Iris pigment epithelial cell (primary cell): ENCODE measurements at places on chromosomes 2 and 18.

DNA sequence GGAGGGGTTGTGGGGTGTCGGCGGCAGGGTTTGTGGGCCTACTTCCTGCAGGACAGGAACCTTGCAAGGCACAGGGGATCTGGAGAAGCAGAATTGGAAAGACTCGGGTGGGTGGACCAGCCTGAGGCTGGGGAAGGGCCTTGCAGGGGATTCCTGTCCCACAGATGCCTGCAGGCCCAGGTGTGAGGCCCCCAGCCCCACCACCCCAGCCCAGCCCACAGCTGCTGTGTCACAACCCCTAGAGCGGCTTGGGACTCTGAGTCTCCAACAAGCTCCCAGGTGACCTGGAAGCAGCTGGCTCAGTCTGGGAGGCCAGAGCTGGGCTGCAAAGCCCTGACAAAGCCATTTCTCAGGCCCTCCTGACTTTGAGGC, 93.1 kb downstream of the ZFP36L2 start:
- DNase-seq = no peak

DNA sequence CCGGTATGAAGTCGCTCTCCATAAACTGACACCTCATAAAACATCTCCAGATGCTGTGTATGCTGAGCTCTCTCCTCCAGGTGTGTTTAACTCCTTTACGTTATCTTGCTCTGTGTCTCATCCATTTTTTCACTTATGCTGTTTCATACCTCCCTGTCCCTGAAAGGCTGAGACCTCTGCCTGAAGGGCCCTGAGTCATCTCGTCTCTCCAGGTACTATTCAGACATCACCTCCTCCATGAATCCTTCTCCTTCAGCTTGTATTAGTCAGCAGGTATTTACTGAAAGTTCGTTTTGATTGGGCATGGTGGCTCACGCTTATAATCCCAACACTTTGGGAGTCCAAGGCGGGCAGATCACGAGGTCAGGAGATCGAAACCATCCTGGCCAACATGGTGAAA, 244.5 kb upstream of the EPHA4 start:
- no peak for DNase-seq

DNA sequence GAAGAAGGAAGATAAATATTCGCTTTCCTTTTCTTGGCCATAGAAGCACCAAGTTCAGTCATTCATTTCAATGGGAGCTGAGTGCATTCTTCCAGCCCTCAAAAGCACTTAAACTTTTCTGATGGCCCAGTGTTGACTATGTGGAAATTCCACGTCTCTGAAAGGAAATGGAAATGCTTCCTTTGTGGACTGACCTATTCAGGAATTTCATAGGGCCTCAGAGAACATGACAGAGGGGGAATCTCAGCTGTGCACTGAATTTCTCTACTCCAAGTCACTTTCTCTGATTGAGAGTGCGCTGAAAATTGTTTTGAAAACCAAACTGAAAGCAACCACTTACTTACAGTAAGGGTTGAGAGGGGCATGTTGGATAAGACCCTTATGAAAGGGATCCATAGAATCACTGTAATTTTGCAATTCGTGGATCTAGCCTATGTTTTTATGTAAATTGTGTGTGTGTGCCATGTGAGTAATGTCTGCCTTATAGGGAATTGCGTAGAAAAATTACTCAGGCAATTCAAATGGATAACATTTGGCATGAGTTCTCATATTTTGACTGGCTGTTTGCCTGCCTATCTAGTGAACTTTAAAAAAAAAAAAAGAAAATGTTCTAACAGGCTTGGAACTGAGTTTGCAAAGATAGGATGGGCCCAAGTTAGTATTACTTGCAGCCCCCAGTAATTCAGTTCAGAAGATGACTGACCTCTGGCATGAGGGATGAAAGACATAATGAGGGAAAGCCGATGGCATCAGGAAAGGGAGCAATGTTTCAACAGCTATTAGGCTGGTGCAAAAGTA, 437.0 kb downstream of the PTPRM start:
- DNase-seq = peak; percentile 56

- DNase-seq = no peak
Measured at GRCh38 chr2:187617905-187618304, 63.7 kb upstream of the TFPI start.

- DNase-seq = no peak
Measured at GRCh38 chr18:74356959-74357358, 41.3 kb downstream of the C18orf63 start.

DNA sequence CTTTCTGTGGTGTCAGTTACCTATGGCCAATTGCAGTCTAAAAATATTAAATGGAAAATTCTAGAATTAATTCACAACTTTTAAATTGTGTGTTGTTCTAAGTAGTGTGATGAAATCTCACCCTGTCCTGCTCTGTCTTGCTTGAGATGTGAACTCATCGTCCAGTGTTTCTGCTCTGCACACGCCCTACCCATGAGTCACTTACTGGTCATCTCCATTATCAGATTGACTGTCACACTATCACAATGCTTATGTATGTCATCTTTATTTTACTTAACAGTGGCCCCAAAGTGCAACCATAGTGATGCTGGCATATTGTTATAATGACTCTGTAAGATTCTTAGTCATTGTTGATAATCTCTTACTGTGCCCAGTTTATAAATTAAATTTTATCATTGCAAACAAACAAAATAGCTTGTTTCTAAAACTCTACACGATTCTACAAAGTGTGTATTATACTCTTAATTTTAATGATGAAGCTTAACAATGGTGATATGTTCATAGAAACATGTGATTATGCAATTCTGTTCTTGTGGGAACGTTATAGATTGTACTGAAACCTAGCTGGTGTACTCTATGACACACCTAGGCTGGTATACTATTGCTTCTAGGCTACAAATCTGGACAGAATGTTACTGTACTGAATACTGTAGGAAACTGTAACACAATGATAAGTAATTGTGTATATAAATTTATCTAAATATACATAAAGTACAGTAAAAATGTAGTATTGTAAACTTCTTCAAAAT, 1086.8 kb upstream of the PIK3C3 start:
- peak; percentile 95 for DNase-seq

- no peak for DNase-seq
Measured at GRCh38 chr2:231929961-231930592, 3.9 kb upstream of the NPPC start.

DNA sequence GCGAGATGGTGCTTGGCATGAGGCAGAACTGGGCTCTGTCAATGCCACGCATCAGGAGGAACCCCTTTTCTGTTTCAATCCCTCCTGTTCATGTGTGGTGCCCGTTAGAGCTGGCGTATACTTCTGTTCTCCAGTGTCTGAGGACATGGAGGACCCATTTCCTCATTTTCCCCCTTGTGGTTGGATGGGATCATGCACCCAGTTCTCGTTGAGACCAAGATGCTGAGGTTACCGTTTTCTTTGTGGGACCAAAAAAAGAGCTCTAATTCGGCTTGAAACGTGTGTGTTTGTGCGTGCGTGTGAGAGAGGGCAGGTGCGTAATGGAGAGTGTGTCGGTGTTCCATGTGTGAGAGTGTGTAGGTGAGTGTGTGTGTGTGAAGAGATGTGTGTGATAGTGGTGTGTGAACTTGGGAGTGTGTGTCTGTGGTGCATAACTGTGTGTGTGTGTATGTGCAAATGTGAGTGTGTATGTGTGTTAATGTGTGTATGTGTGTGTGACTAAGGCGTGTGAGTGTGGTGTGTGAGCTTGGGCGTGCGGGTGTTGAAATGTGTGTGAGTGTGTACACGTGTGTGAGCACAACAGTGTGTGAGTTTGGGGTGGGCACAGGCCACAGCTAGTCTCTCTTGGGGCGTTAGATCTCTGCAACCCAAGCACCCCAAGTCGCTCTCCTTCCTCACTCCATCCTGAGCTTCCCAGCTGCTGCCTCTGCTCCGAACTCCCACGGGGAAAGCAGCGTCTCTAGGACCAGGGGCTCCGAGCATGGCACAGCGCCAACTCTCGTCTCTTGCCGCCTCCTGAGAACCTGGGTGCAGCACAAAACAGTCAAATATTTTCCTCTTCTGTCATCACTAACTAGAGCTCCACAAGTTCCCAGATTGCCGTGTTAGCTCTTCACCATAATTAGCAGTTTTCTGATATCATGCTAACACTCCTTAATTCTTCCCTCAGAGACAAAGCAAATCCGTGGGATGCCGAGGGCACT, 75.8 kb downstream of the LONRF2 start:
- DNase-seq = peak; percentile 12

GRCh38 chr18:39701055-39701783, 2135.6 kb upstream of the CELF4 start:
- no peak for DNase-seq

DNA sequence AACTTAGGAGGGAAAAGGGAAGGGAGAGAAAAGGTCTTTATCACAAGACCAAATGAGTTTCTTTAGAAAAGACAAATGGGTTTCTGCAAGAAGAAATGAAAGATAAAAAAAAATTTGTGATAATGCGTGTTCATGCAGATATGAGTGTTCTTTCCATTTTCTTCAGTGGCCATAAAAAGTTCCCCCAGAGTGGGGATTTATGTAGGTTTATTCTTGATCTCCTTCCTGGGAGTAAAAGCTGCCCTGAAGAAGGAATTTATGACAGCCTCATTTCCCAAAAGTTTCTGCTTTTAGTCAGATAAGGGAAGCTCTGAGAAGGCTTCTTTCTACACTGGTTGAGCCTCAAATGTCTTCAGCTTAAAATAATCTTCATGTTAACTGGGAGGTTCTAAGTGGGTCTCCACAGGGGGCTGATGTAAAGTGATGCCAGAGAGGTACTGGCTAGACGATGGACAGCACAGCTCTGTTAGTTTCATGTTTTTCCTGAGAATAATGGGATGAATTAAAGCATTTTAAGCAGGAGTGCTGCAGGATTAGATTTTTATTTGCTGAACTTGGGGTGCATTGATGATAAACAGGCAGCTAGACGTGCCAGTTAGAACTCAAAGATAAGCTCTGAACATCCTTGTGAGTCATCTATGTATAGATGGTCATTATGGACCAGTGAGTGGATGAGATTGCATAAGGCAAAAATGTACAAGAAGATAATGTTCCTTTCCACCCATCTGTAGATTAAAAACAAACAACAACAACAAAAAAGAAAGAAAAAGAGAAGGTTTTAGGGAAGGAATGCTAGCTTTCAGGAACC, 99.4 kb upstream of the MSH2 start:
- peak; percentile 54 for DNase-seq

- peak; percentile 88 for DNase-seq
Measured at GRCh38 chr2:189350540-189351209, 90.6 kb upstream of the WDR75 start.

DNA sequence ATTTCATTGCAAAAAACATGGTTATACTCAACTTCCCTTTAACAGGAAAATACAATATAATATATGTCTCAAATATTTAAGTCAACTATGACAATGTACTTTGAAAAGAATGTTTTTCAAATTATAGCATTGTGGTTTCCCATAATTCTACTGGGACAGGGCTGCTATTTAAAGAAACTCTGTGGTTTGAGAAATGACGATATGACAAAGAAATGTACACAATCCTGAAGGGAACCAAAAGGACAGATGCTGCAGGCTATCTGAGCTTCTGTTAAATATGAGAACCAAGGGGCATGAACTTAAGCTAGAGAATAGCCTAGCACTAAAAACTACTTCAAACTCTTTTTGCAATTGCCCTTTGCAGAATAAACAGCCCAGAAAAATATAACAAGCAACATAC, 415.9 kb downstream of the GRB14 start:
- peak; percentile 87 for DNase-seq

- DNase-seq = no peak
Measured at GRCh38 chr2:16243411-16243996, 303.2 kb downstream of the MYCN start.
